ENCODE measurements at places on chromosomes 2 and 18.

DNA sequence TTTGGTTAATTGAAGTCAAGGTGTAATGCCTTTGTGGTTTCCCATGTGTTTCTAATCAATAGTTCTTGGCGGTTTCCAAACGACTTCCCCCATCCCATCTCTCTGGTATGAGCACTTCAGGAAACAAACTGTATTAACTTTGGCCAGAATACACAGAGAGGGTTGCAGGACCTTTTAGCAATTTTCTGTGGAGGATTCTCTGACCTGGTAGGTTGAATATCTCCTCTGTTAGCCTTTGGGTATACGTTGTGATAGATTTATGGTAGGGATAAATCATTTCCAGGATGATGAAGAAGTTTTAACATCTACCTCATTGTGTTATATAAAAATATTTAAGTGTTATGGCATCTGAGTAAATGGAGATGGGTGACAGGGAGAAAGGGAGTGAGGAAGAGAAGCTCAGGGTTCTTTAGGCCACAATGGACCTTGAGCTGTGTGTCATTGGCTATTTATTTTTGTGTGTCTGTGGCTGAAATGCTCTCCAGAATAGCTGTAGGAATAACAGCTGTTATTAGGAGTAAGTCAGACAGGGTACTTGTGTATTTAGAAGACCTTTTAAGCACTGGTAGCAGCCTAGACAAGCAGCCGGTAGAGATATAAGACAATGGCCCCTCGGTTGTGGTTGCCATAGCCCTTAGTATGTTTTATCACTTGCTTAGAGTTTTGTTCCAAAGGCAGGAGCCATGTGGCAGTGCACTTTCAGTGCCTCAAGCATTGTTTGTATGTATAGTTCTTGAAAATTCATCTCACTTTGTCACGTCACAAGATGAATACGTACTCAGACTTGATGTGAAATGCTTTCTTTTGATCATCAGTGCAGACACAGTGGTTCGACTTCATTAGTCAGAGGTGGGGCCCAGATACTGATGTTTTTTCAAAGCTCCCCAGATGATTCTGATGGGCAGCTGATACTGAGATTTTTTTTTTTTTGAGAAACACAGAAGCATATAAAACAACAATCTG is 91.1 kb downstream of the FMNL2 start:
- no peak for DNase-seq

DNA sequence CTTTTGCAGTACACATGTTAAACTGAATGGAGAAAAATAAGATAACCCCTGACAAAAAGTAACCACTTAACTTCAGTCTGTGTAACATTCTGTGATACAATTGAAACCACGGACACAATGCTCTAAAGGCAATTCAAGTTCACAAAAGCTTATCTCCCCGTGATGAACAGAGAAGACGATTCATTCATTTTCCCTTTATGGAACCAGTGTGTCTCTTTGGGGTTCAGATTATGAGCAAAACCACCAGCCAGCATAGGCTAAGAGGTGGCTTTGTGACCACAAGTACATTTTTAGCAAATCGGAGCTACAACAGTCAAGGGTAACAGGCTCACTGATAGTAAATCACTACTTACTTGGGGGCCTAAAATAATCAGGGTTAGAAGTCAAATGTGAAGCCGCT is 120.6 kb upstream of the SMAD7 start:
- no peak for DNase-seq

DNA sequence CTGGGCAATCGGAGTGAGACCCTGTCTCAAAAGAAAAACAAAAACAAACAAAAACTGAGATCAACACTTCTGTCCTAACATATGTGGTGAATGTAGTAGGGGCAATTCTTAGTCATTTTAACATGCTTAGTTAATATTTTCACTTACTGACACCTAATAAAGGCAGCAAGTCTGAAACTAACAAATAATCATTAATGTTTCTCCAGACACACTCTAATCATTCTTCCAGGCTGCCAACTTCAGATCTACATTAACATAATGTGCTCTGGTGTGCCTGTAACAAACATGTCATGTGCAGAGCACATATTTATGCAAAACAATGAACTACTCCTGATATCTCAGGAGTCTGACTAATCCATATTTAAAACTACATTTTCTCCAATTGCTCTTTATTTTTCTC is 6.0 kb downstream of the KRCC1 start:
- DNase-seq: no peak

DNA sequence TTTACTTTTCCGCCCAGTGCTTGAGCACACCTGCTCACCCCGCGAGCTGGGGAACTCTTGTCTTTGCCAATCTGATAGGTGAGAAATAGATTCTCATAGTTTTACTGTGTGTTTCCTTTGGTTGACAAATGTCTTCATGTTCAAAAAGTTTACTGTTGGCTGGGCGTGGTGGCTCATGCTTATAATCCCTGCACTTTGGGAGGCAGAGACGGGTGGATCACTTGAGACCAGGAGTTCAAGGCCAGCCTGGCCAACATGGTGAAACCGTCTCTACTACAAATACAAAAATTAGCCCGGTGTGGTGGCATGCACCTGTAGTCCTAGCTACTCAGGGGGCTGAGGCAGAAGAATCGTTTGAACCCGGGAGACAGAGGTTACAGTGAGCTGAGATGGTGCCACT is 10.3 kb downstream of the ODC1 start:
- no peak for DNase-seq

- no peak for DNase-seq
These were observed 149.5 kb downstream of the ATP9B start for GRCh38 chr18:79218605-79219190.

GRCh38 chr18:51134721-51135120 is 62.8 kb downstream of the MEX3C start:
- no peak for DNase-seq

- DNase-seq: no peak
These were observed 21.1 kb upstream of the CSRNP3 start for GRCh38 chr2:165448406-165448805.

DNA sequence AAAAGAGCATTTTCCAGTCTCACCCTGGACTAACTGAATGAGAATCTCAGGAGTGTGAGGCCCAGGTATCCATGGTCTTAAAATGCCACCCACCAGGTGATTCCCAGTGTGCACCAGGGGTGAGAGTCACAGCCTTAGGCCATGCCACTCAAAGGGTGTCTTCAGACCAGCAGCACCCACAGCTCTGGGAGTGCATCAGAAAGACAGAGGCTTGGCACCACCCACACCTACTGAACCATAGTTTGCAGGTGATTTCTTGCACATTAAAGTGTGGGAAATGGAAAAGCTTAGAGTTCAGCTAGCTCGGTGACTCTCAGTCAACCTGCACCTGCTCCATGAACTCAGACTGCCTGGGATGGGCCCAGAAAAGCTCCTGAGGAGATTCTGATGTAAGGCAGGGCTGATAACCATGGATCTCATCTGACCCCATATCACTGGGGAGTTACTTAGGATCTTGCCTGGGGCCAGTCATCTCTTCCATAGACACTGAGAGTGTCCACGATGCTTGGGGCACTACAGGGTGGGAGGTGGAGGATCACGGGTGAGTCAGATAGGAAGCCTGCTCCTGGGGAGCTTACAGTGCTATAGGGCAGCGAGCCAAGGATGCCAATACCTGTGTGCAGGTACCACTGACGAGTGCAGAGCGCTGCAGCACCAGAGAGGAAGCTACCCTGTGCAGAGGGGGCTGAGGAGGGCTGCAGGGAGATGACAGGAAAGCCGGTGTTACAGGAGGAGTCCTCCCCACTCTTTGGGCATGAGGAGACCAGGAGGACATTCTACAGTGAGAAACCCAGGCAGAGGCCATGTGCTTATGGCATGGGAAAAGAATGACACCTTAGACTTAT is 4.6 kb downstream of the IL37 start:
- no peak for DNase-seq

- no peak for DNase-seq
These were observed 6.8 kb downstream of the CYB5A start for GRCh38 chr18:74284980-74285355.

DNA sequence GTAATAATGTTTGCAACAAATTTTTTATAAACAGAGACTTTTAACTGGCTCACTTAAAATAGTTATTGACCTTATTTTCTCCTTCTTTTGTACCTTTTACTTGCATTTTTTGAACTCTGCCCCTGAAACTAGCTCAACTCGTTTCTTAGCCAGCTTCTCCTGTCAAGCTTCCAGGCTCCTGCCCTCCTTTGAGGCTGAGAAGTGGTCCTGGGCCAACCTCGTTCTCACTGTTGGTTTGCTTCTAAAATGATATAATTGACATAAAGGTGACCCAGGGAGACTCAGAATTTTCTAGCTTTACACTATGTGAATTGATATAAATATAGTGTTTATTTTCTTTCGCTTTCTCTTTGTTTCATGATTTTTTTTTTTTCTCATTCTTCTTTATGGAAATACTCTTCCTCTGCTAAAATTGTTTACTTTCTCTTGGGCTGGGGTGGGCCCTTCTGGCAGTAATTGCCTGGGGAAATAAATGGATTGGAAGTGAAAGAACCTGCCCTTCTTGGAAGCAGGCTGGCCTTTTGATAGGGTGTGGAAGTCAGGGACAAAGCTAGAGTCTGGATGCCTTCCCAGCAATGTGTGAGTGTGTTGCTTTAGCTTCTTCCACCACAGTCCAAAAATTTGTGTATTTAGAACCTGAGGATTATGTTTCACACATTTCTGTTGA is 30.7 kb downstream of the GPD2 start:
- DNase-seq: no peak

- DNase-seq: no peak
These were observed 118.8 kb upstream of the RBMS1 start for GRCh38 chr2:160612266-160612856.

GRCh38 chr2:161159456-161160225 is 587 bp upstream of the TANK start:
- DNase-seq: no peak

DNA sequence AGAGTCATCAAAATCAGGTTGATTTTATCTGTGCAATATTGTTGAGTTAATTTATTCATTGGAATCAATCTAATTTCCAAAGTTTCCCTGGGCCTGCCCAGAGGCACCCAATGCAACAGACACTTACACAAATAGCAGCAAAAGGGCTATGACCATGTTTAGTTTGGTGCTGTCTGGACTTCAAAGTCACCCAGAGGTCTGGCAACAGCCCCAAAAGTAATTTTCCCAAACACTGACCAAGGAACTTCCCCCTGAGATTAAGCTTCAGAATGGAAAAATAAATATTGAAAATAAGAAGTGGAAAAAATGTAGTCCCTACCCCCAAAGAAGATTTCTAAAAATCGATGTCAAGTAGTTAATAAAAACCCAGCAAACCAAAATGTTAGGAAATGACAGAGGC is 70.9 kb upstream of the RNF152 start:
- DNase-seq: no peak

DNA sequence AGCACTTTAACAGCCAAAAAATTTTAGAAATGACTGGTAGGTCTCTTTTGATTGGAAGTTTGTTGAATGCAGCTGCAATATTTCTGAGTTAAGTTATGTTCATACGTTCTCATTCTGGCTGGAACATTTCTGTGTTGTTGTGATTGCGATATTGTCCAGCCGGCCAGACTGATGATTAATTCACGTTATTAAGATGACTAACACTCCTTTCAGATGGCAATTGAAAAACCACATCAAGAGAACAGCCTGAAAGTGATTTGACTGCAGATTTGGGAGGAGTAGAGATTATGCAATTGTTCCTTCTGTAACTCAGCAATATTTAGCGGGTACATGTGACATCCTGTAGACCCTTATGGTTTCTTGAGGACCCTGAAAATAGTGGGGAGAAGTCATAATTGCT is 133.7 kb downstream of the FBXO15 start:
- no peak for DNase-seq

- DNase-seq: no peak
These were observed 11.6 kb upstream of the SDC1 start for GRCh38 chr2:20236496-20236895.

- no peak for DNase-seq
These were observed 186.4 kb downstream of the EPHA4 start for GRCh38 chr2:221385716-221386115.

- no peak for DNase-seq
These were observed 204.2 kb upstream of the FOSL2 start for GRCh38 chr2:28188436-28188835.

- DNase-seq: no peak
These were observed 610.2 kb upstream of the SYT4 start for GRCh38 chr18:43887491-43887890.

GRCh38 chr2:176854062-176854461 is 358.5 kb upstream of the HNRNPA3 start:
- no peak for DNase-seq

Data from stimulated activated CD8-positive, alpha-beta memory T cell treated with anti-CD3 and anti-CD28 coated beads, Interleukin-4, amount 100 ng/mL, for 1 hour (primary cell).